ENCODE measurements at places on chromosomes 3 and 15.

GRCh38 chr15:99435877-99436541 lies 129.8 kb upstream of the MEF2A start:
- DNase-seq = no peak
- H3K27me3 ChIP-seq = no peaks in the 10 kb centered on the region
- no peak overlapping the region for H3K27ac ChIP-seq

GRCh38 chr15:46213551-46213950 lies 578.7 kb downstream of the SQOR start:
- no peaks in the 10 kb centered on the region for H3K4me1 ChIP-seq
- no peak overlapping the region for H3K27ac ChIP-seq
- no peak overlapping the region for H3K4me3 ChIP-seq

GRCh38 chr3:161305095-161305991 lies 66.0 kb downstream of the SPTSSB start:
- no peak overlapping the region for H3K27ac ChIP-seq
- no peak for DNase-seq
- no peak overlapping the region for H3K4me3 ChIP-seq

DNA sequence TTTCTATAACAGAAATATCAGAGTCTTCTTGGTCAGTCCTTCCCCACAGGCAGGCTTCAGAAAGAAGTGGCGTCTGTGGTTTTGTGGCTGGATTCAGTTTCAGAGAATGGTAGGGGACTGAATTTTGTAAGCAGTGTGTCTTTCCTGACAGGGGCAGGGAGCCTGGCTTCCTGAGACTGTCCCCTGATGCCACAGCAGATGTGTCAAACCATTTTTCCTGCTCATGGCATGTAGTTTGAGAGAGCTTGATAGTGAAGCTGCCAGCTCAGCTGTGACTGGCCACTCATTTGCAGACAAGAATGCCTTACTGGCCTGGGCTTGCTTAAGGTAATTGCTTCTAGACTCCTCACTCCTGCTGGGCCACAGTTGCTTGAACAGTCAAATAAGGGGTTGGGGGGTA lies 26.4 kb downstream of the LARS2 start:
- H3K36me3 ChIP-seq = peaks cover 8% of the 10 kb centered on the region
- no peaks in the 10 kb centered on the region for H3K27me3 ChIP-seq
- DNase-seq = no peak
- H3K4me3 ChIP-seq = no peak overlapping the region
- H3K27ac ChIP-seq = no peak overlapping the region

- no peak for DNase-seq
- no peaks in the 10 kb centered on the region for H3K4me1 ChIP-seq
- no peak overlapping the region for H3K27ac ChIP-seq
- H3K36me3 ChIP-seq = no peaks in the 10 kb centered on the region
- H3K4me3 ChIP-seq = no peak overlapping the region
- H3K27me3 ChIP-seq = no peaks in the 10 kb centered on the region
Measured at GRCh38 chr3:64591615-64592014, 96.2 kb downstream of the ADAMTS9 start.

GRCh38 chr3:71055257-71056001 lies 528.1 kb downstream of the FOXP1 start:
- no peak for DNase-seq
- no peaks in the 10 kb centered on the region for H3K27me3 ChIP-seq
- no peaks in the 10 kb centered on the region for H3K36me3 ChIP-seq
- no peak overlapping the region for H3K4me3 ChIP-seq
- H3K27ac ChIP-seq = no peak overlapping the region
- peaks cover 8% of the 10 kb centered on the region for H3K4me1 ChIP-seq

GRCh38 chr15:85706779-85707518 lies 87.8 kb downstream of the KLHL25 start:
- DNase-seq = no peak
- H3K36me3 ChIP-seq = no peaks in the 10 kb centered on the region
- H3K27me3 ChIP-seq = no peaks in the 10 kb centered on the region
- H3K4me1 ChIP-seq = no peaks in the 10 kb centered on the region

DNA sequence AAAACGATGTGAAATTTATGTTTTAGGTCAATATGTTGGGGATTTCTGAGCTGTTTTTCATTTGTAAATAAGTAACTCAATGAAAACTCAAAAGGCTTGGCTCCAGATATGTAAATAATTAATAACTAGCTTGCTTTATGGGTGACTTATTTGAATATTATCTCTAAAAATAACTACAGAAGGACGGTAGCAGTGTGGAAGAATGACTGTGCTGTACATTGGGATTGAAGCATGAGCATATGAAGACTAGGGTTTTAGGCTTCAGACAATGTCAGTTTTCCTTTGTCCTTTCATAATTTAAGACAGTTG lies 343.9 kb downstream of the GRM7 start:
- H3K36me3 ChIP-seq = no peaks in the 10 kb centered on the region
- H3K4me3 ChIP-seq = no peak overlapping the region
- DNase-seq = no peak
- H3K4me1 ChIP-seq = no peaks in the 10 kb centered on the region
- no peaks in the 10 kb centered on the region for H3K27me3 ChIP-seq

DNA sequence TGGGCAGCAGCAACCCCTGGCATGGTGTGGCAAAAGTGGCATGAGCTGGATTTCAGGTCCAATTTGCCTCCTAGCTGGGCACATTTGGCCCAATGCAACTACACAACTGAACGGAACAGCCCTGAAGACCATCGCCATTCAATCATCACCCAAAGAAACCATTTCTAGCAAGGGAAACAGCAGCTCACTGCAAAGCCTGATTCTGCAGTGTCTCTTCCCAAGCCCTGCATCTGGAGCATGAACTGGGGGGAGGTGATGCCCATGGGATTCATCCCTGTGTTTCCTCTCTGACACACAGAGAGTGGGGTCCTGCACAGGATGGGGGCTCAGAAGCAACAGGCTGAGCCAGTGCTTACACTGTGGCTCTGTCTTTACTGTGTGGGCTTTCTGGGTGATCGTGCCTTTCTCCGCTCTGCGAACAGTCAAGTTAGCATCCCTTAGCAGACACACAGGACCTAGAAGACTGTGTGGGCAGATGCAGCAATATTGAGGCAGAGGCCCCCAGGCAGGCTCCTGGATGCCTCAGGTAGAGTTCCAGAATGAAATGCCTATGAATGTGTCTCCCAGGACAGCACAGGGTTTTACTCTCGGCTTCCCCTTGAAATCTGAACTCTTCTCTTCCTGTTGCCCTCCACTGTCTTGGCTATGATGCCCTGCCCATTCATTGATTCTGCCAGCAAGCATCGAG lies 91.1 kb upstream of the ALDH1A3 start:
- no peak overlapping the region for H3K27ac ChIP-seq
- H3K4me3 ChIP-seq = no peak overlapping the region
- DNase-seq = no peak

- H3K4me1 ChIP-seq = no peaks in the 10 kb centered on the region
- H3K27ac ChIP-seq = no peak overlapping the region
- H3K27me3 ChIP-seq = no peaks in the 10 kb centered on the region
- H3K36me3 ChIP-seq = no peaks in the 10 kb centered on the region
- DNase-seq = no peak
- no peak overlapping the region for H3K4me3 ChIP-seq
Measured at GRCh38 chr3:27614592-27614991, 107.5 kb downstream of the EOMES start.

DNA sequence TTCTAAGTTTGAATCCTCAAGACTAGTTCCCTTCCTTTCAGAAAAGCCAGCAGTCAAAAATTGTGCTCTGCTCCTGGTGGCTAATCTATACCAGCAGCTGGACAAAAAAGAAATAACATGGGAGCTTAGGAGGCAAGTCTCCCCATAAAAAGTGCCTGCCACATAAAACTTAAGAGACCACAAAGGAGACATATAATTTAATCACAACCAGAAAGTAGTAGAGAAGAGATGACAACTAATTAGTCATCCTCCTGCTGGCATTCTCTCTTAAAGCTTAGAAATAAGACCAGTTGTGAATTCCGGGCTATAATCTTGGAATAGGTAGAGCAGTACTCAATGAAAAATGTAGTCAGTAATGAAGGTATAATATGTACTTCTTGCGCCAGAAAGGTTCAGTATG lies 20.2 kb upstream of the IMPG2 start:
- no peaks in the 10 kb centered on the region for H3K36me3 ChIP-seq
- H3K4me3 ChIP-seq = no peak overlapping the region
- no peak overlapping the region for H3K27ac ChIP-seq
- no peak for DNase-seq
- H3K4me1 ChIP-seq = no peaks in the 10 kb centered on the region

- no peaks in the 10 kb centered on the region for H3K27me3 ChIP-seq
- no peak overlapping the region for H3K27ac ChIP-seq
- peaks cover 4% of the 10 kb centered on the region for H3K4me1 ChIP-seq
Measured at GRCh38 chr15:99614749-99615288, 49.0 kb downstream of the MEF2A start.

DNA sequence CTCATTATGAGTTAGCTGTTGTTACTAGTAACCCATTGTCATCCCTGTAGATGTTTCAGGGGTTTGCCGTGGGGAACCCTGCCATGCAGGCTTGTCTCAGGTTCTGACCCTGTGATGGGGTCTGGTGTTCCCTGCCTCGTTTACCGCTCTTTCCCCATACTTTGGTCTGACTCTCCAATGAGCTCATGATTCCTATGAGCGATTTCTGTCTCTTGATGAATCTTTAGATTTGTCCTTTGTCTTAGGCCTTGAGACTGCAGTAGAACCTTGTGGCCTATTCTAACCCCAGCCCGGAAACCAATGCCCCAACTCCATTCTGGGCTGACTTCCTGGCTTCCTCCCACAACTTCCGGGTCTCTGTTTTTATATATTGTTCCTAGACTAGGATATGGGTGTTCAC lies 11.3 kb upstream of the IQGAP1 start:
- no peaks in the 10 kb centered on the region for H3K27me3 ChIP-seq
- H3K36me3 ChIP-seq = no peaks in the 10 kb centered on the region
- H3K4me1 ChIP-seq = no peaks in the 10 kb centered on the region
- H3K4me3 ChIP-seq = no peak overlapping the region
- no peak for DNase-seq
- H3K27ac ChIP-seq = no peak overlapping the region
